ENCODE measurements at places on chromosomes 1 and 21.

- no peak for DNase-seq
Measured at GRCh38 chr1:22317231-22317919, 134.3 kb upstream of the ZBTB40 start.

GRCh38 chr1:89440911-89441310 is 77.1 kb downstream of the GBP6 start:
- no peak for DNase-seq

GRCh38 chr21:31967334-31967733 is 94.5 kb downstream of the HUNK start:
- no peak for DNase-seq

DNA sequence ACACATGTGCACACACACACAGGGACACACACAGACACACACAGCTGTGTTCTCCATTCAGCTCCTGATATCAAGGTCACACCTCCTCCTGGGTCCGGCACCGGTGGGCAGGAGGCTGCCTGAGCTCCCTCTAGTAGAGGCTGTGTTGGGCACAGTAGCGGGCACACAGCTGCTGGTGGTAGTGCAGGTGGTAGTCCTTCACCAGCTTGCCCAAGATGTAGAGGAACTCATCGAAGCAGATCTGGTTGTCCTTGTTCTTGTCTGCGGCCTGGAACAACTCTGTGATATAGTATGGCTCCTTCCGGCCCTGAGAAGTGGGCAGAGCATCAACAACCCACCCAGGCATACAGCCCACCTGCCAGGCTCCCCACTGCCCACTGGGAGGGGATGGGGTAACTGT is 5.6 kb upstream of the S100A8 start:
- no peak for DNase-seq

DNA sequence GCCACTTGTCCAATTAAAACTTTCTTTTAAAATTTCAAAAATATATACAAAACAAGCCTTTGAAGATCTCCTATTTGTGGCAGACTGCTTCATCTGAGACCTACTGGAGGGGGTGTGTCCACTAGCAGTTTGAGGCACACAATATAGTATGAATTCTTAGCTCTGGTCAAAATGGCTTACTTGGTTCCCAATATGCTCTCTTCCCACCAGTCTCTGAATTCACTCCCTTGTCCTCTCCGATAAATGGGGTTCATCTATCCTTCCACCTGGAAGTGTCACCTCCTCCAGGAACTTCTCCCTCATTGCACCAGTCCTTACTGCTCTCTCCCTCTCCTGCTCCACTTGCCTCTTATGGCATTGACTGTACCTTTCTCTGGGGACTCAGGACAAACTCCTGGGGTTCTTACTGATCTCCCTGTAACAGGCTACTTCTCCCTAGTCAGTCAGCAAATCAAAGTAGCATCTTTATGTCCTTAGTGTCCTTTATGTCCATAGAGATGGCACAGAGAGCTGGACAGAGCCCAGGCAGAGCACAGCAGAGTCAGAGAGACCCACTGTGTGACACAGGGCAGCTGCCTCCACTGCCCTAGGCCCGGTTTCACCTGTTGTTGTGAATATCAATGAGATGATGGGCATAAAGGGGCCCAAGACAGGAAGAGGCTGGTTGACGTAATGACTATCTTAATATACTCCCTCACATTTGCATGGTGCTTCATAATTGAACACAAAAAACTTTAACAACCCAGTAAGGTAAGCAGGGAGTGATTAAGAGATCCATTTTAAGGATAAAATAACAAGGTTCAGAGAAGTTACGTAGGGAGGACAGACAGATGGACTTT is 3.6 kb downstream of the ASAP3 start:
- no peak for DNase-seq

GRCh38 chr1:248825573-248825908 is 174 bp downstream of the SH3BP5L start:
- DNase-seq, result no peak

- no peak for DNase-seq
Measured at GRCh38 chr1:212628046-212628445, 19.5 kb downstream of the ATF3 start.

GRCh38 chr21:17214801-17215200 is 298.0 kb upstream of the CXADR start:
- no peak for DNase-seq

DNA sequence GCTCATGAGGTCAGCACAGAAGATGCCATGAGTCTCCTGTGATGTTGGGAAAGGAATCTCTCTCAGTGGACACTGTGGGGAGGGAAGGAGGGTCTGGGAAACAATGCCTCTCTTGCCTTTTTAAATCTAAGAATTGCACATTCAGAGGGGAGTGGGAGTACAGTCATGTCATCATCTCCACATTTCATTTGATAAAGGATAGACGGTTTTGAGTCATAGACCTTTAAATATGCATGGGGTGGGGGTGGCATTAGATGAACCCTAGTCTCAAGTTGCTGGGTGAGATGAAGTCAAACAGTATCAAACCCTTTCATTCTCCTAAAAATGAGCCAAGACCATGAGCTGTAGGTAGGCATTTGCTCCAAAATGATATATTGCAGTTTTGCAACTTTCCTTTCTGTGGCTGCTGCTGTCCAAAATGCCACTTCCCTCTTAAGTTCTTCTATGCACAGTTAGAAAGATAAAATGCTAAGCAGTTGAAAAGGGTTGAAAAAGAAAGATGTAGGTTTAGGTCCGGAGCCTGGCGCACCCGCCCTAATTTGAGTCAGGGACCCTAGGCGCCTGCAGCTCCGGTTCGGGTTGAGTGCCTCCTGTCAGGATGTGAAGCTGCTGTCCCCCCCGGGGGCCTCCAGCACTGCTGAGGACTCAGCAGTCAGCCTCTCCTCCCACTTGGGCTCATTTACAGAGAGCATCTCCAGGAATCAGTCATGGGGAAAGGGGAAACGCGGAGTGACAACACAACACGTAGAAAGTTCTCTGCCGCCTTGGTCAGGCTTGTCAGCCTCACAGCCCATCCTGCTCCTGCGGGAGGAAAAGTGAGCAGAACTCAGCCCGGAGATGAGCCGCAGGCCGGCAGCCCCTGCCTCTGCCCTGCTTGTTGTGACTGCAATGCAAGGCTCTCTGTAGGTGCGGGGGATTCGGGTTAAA is 479.3 kb upstream of the RUNX1 start:
- no peak for DNase-seq

- no peak for DNase-seq
Measured at GRCh38 chr1:203081465-203082230, 4.2 kb downstream of the MYOG start.

DNA sequence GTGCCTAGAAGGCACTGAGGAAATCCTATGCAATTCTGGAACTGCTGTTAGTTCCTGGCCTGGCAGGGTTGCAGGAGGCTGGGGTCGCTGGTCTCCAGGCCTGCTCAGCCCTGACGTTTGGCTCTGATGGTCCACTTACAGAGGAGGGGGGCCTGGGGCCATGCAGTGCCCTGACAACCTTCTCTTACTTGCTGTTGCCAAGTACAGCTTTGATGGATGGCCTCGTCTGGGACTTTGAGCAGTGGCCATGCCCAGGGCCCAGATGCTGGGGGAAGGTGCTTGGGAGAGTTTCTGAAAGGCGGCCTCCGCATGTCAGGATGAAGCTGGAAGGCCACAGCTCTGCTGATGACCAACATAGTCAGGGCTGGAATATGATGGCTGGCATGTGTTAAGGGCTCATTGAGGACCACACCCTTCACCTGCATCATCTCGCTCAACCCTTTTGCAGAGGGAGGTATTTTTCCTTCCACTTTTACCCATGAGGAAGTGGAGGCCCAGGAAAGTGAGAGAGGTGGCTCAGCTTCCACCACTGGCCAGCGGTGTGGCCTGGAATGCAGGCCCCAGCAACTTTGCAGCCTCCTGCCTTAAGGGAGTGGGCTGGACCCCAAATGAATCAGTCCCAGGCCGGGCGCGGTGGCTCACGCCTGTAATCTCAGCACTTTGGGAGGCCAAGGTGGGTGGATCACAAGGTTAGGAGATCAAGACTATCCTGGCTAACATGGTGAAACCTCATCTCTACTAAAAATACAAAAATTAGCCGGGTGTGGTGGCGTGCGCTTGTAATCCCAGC is 34.7 kb upstream of the LRRC3 start:
- DNase-seq, result no peak

GRCh38 chr1:218431476-218431875 is 86.3 kb downstream of the TGFB2 start:
- DNase-seq, result no peak

DNA sequence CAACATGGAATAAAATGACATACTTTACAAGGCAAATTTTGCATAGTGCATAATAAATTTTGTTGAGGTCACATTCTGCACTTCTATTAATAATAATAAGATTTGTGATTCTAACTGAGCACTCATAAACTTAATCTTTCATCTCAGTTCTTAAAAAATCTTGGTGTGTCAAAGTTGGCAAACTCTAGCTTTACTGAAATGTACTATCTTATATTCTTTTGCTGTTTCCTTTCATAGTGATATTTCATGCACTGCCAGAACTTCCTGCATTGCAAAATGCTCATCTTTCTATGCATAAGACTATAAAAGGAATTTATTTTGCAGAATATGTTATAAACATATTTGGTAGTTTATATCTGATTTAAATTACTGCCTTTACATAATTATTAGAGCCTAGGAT is 797.6 kb downstream of the ADGRL2 start:
- no peak for DNase-seq

GRCh38 chr1:22286491-22286890 is 143.6 kb upstream of the WNT4 start:
- no peak for DNase-seq

DNA sequence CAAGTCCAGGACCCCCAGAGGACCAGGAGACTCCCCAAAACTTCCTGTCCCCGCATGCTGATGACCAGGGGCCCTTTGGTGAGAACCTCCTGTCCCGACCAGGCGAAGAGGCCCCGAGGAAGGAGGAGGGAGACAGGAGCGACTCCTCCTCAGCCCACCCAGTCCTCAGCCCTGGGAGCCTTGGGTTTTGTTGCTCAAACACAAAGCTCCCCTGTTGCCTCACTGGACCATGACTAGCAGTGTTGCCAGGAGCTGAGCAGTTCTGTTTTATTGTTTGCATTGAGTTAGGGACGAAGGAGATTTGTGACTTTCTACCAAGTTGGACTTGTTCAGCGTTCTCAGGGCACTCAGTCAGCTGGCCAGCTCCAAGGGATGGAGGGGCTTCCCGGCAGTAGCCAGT is 10.0 kb downstream of the UMODL1 start:
- DNase-seq, result no peak

- DNase-seq, result no peak
Measured at GRCh38 chr1:59709333-59709732, 105.4 kb upstream of the HOOK1 start.

GRCh38 chr1:218942431-218942830 is 231.2 kb upstream of the LYPLAL1 start:
- DNase-seq, result no peak

DNA sequence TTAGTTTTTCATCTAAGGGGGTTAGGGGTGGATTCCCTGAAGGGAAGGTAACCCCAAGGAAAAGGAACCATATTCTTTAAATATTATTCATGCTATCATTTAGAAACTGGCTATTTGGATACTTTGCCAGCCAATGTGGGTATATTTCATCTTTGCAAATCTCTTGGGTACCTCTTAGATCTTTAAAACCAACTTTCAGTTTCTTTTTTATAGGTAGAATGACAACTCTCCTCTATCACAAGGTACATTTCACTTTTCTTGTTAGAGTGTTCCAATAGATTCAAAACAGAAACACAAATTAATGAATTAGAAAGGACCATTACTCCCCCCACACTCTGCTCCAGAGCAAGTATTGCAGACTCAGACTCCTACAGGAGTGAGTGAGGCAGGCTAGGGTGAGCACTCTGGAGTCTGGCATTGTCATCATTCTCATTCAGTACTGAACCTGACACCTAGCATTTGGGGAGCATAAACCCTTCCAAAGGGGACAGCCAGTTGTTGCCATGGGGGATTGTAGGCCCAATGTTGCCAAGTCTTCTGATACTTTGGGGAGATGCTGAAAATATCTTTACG is 43.0 kb downstream of the MACO1 start:
- no peak for DNase-seq
